Hematopoietic multipotent progenitor cell treated with erythropoietin and hydrocortisone succinate and interleukin-3 and kit ligand, for 17 days (in vitro differentiated cells): ENCODE measurements at places on chromosomes 3 and 15.

DNA sequence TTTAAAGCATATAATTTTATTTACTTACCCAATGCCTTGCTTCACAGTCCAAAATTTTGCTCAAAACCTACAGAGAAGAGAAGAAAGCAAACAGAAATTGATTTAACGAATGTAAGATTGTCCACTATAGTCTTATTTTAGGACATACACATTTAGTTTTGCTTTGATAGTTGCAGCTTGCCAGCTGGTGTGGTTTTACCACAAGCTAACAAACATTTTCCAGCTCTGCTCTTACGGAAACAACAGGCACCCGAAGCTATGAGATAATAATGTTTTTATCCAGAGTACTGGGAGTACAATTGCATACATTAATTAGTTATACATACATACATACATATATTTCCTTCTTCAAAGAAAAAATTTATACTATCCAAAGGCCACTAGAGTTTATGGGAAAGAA lies 10.4 kb downstream of the BCL6 start:
- DNase-seq, result no peak

DNA sequence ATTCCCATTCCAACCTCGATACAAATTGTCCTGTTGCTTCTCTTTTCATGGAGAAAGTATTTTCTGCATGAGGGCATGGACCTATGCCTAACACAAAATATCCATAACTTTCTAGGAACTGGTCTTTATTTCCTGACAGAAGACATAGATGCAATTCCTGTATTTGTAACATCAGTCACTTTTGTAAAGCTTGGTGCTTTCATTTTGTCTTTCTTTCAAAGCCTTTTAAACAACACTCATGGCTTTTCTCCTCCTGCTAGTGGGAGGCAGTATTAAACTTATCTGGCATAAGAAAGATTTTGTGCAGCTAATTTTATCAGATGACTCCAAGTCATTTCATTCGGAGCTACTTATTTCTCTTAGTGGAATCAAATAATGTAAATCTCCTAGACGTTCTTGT lies 616.0 kb downstream of the RBMS3 start:
- no peak for DNase-seq

DNA sequence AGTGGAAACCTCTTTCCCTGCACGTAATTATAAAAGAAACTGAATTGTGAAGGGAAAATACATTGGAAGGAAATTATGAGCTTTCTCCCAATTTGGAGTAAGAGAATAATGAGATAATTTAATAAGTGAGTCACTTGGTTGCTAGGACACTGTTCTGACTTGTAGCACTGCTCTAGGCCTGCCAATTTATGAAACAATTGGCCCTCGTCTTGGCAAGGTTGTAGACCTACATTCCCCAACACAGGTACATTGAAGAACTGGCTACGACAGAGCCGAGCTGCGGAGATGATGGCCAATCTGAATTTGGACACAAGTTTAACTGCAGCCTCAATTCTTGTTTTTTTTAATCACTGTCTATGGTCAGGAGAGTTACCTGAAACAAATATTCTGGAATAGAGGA lies 674.1 kb downstream of the MECOM start:
- DNase-seq, result no peak

GRCh38 chr15:68205558-68205944 lies 419 bp upstream of the CALML4 start:
- no peak for DNase-seq

- no peak for DNase-seq
Observed at GRCh38 chr3:170355738-170356595, 1.5 kb upstream of the SKIL start.

DNA sequence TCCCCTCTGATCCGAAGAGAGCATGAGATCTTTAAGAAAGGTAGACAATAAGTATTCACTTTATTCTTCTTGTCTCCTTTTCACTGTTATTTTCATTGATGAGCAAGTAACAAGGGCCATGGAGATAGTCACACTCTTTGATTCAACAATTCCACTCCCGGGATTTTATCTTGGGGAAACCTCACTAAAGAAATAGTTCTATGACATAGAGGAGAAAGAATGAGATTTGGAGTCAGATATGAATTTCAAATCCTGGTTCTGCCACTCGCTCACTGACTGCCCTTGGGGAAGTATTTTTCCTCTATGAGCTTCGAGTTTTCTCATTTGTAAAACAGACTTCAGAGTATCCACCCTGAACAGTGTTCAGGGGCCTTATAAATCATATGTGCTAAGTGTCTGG lies 514.6 kb downstream of the NLGN1 start:
- DNase-seq, result no peak

- peak; percentile 77 for DNase-seq
Observed at GRCh38 chr3:128497305-128498126, 4.5 kb upstream of the GATA2 start.

- no peak for DNase-seq
Observed at GRCh38 chr3:23650371-23651140, 155.2 kb upstream of the UBE2E1 start.

DNA sequence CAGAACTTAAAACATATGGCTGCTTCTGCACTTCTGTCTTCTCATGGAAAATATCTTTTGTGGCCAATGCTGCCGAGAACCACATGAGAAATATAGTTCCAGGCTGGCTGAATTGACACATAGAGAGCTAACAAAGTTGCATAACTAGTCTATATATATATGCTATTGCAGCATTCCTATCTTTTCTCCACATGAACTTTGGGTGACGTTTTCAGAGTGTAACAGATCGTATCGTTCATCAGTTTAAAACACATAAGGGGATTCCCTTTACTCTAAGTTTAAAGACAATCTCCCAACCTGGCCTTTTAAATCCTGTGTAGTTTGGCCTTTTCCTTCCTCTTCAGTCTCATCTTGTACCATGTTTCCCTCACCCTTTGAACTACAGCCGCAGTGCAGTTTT lies 394.2 kb upstream of the CBLB start:
- no peak for DNase-seq

- no peak for DNase-seq
Observed at GRCh38 chr3:125032100-125032643, 23.6 kb downstream of the HEG1 start.

- no peak for DNase-seq
Observed at GRCh38 chr3:52292247-52293065, 4.8 kb downstream of the GLYCTK start.

DNA sequence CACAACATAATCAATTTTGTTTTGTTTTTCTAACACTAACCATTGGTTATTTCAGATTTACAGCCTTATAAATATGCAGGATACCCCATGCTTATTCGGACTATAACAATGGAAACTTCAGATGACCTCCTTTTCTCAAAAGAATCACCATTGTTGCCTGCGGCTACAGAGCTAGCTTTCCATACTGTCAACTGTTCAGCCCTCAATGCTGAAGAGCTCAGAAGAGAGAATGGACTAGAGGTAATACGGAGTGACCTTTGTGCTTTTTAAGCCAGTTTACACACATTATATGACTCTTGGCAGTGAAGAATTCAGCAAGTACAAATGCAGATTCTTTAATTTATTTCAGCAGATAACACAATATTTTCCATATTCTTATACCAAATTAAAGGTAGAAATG lies 81.8 kb downstream of the DNAJC13 start:
- no peak for DNase-seq

DNA sequence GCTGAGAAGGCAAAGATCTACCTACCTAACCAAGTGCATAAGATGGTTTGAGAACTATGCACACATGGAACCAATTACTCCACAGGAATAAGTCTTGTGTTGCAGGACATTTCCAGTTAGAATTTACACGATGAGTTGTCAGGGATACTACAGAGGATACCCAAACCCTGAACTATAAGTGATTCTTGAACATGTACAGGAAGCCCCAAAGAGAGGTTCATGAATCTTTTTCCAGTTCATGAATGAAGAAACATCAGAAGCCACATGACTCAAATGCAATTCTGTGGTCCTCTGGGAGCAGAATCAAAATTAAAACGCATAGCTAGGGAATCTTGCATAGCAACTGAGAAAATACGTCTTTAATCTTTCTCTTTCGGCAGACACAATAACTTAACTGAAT lies 114.1 kb upstream of the LMCD1 start:
- no peak for DNase-seq

DNA sequence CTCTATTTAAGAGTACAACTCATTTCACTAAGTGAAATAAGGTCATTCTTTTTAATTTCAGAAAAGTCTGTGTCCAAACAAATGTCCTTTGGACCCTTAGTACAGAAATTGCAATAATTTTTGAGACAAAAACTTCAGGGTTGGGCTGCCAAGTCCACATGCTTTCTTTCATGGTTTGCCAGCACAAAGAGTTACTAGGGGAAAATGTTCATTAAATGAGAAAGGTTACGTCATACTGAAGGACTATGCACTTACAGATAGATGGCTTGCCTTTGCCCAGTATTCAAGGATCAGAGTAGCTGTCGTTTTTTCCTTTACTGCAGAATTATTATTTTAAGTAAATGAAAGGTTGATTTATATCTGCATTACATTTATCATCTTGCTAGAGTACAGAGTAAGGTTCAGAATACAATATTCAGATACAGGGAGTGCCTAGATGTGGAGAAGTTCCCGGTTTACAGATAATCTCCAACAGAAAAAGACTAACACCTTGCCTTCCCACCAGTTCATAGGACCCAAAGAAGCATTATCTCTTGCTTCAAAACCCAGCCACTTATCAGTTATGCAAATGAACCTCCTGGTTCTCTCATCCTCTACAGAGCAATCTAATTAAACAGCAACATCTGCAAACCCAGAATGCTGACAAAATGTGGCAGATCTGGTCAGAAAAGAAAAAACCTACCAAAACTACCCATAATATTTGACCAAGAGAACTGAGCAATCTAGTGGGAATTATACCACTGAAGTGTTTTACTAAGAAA lies 179.3 kb downstream of the FRMD5 start:
- no peak for DNase-seq

DNA sequence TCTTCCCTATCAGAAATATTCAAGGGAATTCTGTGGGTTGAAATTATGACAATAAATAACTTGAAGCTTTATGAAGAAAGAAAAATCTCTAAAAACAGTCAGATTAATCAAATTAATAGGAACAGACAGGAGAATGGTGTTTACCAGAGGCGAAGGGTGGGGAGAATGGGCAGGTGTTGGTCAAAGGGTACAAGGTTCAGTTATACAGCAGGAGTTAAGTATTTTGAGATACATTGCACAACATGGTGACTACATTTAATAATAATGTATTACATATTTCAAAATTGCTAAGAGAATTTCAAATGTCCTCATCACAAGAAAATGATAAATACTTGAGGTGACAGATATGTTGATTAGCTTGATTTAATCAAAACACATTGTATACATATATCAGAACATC lies 18.6 kb downstream of the SPCS1 start:
- no peak for DNase-seq

- no peak for DNase-seq
Observed at GRCh38 chr15:77499087-77499760, 78.5 kb downstream of the HMG20A start.

GRCh38 chr3:184058029-184058428 lies 5.2 kb downstream of the HTR3C start:
- no peak for DNase-seq

GRCh38 chr15:60740787-60741354 lies 261.9 kb upstream of the ICE2 start:
- no peak for DNase-seq

- DNase-seq, result no peak
Observed at GRCh38 chr3:11774296-11774877, 72.3 kb downstream of the TAMM41 start.

- DNase-seq, result no peak
Observed at GRCh38 chr3:45479621-45480035, 91.3 kb downstream of the LARS2 start.

GRCh38 chr3:52892290-52892624 lies 5.1 kb downstream of the STIMATE start:
- no peak for DNase-seq

- no peak for DNase-seq
Observed at GRCh38 chr3:149646181-149646766, 11.6 kb downstream of the WWTR1 start.

GRCh38 chr15:50261981-50262380 lies 3.5 kb downstream of the HDC start:
- no peak for DNase-seq

GRCh38 chr3:171321559-171322360 lies 138.4 kb downstream of the TNIK start:
- no peak for DNase-seq

DNA sequence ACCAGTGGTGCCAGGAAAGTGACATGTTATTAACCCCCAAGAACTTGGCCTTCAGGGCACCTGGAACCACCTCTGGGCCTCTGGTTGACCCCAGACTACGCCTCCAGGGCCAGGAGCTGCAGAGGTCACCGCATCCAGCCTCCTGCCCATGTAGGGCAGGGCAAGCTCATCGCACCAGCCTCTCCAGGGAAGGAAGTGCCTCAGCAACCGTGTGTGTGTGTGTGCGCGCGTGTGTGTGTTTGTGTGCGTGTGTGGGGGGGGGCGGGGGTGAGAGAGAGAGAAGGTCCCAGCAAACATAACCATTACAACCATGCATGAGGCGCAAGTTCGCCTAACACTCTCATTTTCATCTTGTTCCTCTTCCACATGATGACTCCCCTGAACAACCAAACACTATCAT lies 31.8 kb downstream of the RAB6B start:
- DNase-seq, result no peak

GRCh38 chr15:98151096-98151495 lies 190.6 kb downstream of the ARRDC4 start:
- no peak for DNase-seq
